ENCODE measurements at places on chromosomes 16 and 17.

GRCh38 chr16:68009157-68009735, 6.5 kb downstream of the DPEP2NB start:
- DNase-seq, result no peak

GRCh38 chr17:43211123-43211479, 574 bp upstream of the TMEM106A start:
- no peak for DNase-seq

- no peak for DNase-seq
Measured at GRCh38 chr17:40432864-40433528, 10.3 kb upstream of the IGFBP4 start.

DNA sequence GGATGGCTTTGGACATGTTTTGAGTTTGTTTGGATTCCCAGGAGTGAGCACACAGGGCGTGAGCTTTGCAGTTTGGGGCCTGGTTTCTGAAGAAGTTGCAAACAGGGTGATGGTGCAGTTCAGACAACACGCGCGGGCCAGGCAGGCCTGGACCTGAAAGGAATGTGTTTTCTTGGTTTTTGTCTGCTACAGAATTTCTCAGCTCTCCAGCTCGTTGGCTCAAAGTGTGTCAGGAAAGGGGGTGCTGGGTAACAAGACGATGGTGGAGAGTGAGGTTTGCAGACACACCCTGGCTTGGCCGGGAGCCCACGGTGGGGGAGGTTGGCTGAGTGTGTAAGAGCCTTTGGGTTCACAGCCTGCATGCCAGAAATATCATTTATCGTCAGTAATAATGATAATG, 82.3 kb downstream of the CMIP start:
- DNase-seq, result no peak

GRCh38 chr16:15980329-15980728, 30.9 kb downstream of the ABCC1 start:
- no peak for DNase-seq

GRCh38 chr16:67460168-67460567, 20.8 kb downstream of the ATP6V0D1 start:
- DNase-seq, result no peak

DNA sequence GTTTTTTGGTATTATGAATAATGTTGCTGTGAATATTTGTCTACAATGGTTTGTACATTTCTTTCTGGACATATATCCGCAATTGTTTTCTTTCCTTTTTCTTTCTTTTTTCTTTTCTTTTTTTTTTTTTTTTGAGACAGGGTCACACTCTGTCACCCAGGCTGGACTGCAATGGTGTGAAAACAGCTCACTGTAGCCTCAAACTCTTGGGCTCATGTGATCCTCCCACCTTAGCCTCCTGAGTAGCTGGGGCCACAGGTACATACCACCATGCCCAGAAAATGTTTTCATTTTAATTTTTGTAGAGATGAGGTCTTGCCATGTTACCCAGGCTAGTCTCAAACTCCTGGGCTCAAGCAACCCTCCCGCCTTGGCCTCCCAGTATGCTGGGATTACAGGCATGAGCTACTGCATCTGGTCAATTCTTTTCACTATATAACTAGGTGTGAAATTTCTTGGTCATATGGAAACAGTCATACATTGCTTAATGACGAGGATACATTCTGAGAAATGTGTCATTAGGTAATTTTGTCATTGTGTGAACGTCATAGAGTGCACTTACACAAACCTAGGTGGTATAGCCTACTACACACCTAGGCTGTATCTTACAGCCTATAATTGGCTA, 15.2 kb downstream of the IL21R start:
- no peak for DNase-seq

DNA sequence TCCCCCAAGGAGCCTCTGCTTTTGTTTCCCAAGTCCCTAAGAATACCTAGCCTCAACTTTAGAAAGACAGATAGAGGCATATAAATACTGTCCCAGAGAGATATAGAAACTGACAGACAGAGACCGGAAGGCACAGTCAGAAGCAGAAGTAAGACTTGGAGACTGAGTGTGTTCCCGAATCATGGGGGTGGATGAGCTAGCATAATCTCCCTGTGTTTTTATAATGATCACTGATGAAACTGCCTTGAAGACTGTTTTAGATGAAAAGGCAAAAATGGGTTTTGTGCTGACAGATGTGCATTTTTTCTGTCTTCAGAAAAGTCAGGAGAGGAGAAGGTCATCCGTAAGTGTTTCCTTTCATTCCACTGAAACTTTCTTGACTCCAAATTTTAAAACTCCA, 8.3 kb upstream of the PSMD3 start:
- DNase-seq, result no peak

- no peak for DNase-seq
Measured at GRCh38 chr16:15055141-15056053, 477 bp downstream of the NTAN1 start.
